T1000 (cell line): ENCODE measurements at places on chromosomes 13 and 19.

DNA sequence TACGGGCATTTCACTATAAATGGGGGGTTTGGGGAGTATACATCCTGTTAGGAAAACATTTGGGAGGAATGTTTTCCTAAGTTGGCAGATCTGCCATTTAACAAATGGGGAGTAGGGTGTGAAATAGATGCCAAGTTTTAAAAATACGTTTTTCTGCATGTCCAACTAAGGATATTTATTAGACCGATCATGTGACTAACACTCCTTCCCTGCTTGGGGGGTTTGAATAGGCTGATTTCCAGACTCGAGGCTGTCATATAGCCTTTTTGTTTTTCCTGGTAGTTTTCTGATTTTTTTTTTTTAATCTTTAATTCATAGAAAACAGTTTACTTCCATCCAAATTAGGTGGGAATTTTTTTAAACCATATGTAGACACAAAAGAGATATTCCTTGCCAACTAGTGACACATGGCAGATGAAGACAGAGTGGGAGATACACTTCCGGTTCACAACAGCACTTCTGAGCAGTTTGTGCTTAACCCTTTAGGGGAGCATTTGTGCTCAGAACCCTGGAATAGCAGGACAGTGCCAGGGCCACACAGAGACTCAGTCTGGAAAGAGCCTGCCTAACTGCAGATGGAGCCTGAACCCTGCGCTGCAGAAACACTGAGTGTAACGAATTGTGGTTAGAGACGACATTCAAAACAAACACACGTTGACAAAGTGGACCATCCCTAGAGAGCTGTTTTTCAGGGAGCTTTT is 5.6 kb upstream of the GATAD2A start:
- no peak for DNase-seq

GRCh38 chr19:11574689-11575088 is 2.8 kb downstream of the ACP5 start:
- no peak for DNase-seq

GRCh38 chr13:108315991-108316390 is 46.5 kb downstream of the TNFSF13B start:
- DNase-seq: no peak

GRCh38 chr13:26012995-26013394 is 38.8 kb downstream of the SHISA2 start:
- DNase-seq: no peak

DNA sequence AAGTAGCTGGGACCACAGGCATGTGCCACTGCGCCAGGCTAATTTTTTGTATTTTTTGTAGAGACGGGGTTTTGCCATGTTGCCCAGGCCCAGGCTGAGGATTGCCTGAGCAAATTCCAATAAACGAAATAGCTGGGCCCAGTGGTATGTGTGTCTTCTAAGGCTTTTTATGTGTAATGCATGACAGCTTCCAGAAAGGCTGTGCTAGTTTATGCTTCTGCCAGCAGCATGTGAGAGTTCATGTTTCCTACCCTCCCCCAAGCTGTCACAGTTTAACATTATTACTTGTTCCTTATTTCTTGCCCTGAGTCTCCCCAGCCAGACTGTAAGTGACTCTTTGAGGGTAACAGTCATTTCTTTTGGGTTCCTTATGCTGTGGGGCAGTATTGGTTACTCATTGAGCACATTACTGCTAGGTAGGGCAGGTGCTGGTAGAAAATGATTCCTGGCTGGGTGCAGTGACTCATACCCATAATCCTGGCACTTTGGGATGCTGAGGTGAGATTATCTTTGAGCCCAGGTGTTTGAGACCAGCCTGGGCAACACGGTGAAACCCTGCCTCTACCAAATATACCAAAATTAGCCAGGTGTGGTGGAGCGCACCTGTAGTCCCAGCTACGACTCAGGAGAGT is 13.6 kb downstream of the GPATCH1 start:
- DNase-seq: no peak

GRCh38 chr19:49761625-49762311 is 1.3 kb downstream of the TSKS start:
- no peak for DNase-seq

GRCh38 chr19:48490981-48491792 is 20.4 kb downstream of the LMTK3 start:
- DNase-seq: no peak

- DNase-seq: no peak
Measured at GRCh38 chr13:38980750-38981078, 9.9 kb downstream of the STOML3 start.

DNA sequence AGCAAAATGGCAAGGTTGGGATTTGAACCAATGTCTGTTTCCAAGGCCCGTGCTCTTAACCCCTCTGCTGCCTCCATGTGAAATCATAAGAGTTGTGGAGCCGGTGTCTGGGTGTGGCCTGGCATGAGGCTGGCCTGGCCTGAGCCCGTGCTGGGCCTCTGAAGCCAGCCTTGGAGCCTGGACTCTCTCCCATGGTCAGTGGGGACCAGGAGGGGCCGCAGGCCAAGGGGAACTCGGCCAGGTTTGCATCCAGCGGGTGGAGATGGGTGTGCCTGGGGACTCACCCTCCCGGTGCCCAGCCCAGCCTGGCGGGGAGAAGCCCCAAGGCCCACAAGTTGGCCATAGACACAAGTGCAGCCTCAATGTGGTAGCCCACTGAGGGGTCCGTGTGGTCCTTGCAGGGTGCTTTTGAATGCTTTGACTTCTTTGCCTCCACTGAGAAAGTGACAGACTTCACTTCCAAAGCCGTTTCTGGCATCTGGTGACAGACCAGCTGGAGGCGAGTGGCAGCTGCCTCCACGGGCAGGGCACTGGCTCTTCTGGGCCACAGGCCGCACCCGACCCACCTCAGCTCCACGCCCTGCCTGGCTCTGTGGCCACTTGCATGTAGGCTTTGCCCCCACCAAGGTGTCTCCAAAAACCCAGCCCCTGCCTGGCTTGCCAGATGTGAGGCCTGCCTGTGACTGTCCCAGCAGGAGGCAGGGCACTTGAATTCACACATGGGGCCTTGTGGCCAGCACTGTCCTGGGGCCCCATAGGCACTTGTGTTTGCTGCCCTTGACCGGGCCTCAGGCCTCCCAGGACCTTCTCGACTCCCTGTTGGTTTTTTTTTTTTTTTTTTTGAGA is 26.2 kb upstream of the NCCRP1 start:
- no peak for DNase-seq

- no peak for DNase-seq
Measured at GRCh38 chr13:30456290-30456689, 9.4 kb downstream of the HMGB1 start.

GRCh38 chr13:89307278-89307677 is 1636.1 kb downstream of the SLITRK5 start:
- DNase-seq: no peak

DNA sequence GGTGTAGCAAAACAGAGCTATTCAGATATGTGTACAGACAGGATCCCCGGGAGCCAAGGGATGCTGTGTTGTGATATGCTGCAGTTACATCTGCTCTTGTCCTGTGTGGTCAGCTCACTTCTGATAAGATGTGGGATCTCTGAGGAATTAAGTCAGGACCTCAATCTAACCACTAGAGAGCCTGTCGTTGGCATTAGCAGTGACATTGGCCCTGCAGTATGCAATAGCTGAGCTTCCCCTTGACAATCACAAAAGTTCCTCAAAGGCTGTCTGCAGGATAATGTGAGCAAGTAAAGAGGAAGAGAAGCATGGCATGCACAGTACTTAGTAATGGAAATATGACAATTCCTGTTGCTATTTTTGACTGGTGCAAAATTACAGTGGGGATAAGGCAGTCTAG is 203.4 kb upstream of the MIR17HG start:
- DNase-seq: no peak

DNA sequence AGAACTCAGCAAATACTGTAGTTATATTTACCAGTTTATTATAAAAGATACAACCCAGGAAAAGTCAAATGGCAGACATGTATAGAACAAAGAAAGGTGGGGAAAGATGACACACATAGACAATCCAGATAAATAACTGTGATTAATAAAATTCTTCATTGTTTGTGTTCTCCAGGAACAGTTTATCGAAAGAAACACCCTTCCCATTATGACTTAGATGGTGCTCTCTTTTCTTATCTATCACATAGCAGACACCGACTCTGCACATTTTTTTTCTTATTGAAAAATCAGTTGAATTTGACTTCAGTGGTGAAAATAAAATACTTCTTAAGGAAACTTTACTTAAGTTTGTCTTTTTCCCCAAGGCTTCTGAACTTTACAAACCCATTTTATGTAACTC is 6.2 kb downstream of the ZNF708 start:
- no peak for DNase-seq

DNA sequence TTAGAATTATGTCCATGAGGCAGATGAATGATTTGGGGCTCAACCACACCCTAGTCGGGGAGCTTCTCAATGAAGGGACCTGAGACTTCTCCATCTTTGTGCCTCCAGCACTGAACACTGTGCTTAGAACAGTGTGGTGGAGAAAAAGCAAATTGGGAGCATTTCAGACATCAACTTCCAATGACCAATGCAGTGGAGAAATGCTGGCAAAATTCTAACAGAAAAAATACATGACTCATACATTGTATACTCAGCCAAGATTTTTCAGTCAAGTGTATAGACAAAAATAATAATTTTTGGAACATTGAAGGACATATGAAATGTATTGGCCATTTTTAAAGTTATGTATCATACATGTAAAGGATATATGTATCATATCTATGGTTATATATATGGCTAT is 134.7 kb downstream of the FGF14 start:
- DNase-seq: no peak

GRCh38 chr19:23799321-23799720 is 40.6 kb upstream of the ZNF681 start:
- DNase-seq: no peak

- peak; percentile 1 for DNase-seq
Measured at GRCh38 chr13:33940898-33941297, 122.9 kb downstream of the RFC3 start.

GRCh38 chr13:46170687-46171086 is 11.3 kb downstream of the LCP1 start:
- no peak for DNase-seq

DNA sequence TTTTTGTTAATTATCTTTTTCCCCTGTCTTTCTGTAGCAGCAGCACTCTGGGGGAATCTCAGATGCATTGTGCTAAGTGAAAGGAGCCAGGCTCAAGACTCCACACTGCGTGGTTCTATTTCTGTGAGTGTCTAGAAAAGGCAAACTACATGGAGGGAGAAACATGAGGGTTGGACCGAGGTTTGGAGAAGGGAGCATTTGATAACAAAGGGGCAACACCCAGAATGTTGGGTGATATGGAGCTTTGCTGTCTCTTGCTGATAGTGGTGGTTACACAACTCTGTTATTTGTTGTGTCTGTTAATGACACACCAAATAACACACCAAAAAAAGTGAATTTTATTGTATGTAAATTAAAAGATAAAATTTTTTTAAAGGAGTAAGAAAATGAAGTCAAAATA is 107.8 kb downstream of the COL4A2 start:
- no peak for DNase-seq

- no peak for DNase-seq
Measured at GRCh38 chr13:40352380-40352778, 314.1 kb downstream of the FOXO1 start.

DNA sequence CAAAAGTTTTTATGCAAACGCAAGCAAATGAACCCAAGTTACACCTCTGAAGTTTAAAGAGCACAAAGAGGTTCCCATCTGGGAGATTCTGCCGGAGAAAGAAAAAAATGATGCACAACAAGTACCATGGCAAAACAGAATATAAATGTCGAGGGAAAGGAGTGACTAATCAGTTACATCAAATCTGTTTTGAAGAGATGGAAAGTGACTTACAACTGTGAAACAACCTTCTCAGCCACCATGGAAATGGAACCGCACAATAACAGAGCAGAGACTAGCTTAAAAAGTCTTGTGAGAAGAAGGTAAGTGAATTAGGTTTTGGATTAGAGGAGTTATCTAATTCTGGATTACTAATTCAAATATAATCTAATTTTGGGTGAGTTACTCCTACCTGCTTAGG is 2.4 kb downstream of the HSPH1 start:
- DNase-seq: no peak

GRCh38 chr19:17370026-17370587 is 7.0 kb downstream of the PLVAP start:
- no peak for DNase-seq

DNA sequence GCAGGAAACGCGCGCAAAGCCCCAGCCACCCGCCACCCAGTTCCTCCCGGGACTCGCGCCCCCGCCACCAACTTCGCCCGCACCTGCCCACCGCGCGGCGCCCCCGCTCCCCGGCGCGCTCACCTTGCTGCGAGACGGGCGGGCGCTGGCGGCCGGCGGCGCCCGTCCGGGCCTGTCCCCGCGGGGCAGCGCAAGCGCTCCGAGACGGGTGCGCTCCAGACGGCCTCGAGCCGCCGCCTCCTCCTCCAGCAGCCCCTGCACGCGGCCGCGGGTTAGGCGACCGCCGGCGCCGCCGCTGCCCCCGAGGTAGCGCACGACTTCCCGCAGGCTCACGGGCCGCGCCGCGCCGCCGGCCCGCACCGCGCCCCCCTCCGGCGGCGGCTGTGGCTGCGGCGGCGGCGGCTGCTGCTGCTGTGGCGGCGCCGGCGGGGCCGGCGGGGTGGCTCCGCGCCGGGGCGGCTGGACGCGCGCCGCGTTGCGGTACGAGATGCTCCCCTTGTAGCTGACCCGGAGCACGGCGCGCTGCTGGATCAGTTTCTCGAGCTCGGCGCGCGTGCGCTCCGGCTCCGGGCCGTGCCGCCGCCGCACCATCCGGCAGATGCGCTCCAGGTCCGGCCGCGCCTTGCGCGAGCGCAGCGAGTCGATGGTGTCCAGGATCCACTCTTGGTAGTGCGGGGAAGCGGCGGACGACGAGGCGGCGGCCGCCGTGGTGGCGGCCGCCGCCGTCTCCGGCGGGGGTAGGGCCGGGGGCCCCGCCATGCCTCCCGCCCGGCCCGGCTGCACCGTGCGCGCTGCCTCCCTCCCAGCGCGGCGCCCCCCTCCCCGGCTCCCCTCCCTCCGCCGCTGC is 666 bp downstream of the SAMD1 start:
- no peak for DNase-seq

GRCh38 chr13:95642028-95642621 is 2.4 kb downstream of the DZIP1 start:
- no peak for DNase-seq

- DNase-seq: no peak
Measured at GRCh38 chr19:10525636-10526035, 8.4 kb upstream of the S1PR5 start.

GRCh38 chr19:16764793-16765433 is 45.3 kb downstream of the NWD1 start:
- no peak for DNase-seq

DNA sequence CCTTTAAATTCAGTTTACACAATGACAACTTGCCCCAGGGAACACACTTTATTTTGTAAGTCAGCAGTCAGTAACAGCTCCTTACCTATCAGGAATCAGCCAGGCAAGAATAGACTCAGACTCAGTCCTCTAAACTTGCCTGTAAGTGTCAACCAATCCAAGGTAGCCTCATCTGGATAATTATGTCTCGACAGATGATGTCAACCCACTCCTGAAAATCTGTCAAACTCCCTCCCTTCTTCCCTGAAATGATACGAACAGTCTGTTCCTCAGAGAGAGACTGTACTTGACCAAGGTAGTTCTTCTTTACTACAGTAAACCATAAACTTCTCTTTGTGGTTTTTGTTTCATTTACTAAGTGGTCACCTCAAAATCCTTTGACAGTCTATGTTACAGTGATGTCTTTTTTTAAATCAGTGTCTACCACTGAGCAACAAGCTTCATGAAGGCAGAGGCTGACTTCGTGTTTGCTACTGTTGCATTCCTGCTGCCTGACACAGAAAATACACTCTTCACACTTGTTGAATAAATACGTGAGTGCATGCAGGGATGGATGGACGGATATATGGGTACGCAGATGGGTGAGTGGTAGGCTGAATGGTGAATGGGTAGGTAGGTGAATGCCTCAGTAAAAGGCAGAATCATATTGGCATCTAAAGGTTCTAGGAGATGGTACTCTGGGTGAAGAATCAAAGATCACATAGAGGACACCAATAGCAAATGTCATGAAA is 17.5 kb upstream of the FREM2 start:
- no peak for DNase-seq
